ENCODE measurements at places on chromosomes 11 and 22.

- DNase-seq = no peak
Measured at GRCh38 chr11:72684236-72684912, 10.2 kb upstream of the PDE2A start.

DNA sequence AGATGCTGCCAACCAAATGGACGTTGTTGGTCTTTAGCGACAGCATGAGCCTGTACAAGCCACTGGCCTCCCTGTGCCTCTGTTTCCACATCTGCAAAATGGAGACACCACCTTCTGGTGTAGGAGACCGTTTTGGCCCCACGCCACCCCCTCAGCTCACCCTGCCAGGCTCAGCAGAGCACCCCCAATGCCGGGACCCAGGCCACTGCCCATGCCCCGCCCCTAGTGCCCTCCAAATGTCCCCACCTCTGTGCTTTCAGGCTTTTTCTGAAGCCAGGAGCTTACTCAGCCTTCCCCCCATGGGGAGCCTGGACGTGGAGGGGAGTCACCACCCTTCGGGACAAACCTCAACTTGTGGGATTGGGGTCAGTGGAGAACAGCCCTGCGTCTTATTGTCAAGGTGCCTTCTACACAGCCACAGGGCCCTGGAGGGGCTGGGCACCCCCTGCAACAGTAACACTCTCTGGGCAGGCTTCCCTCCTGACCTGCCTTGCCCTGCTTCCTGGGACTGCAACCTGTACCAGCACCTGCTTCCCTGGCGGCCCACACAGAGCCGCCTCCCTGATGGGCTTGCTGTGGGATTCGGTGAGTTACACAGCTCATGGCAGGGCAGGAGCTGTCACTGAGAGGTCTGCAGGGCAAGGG is 24.6 kb upstream of the RTL6 start:
- no peak for DNase-seq

DNA sequence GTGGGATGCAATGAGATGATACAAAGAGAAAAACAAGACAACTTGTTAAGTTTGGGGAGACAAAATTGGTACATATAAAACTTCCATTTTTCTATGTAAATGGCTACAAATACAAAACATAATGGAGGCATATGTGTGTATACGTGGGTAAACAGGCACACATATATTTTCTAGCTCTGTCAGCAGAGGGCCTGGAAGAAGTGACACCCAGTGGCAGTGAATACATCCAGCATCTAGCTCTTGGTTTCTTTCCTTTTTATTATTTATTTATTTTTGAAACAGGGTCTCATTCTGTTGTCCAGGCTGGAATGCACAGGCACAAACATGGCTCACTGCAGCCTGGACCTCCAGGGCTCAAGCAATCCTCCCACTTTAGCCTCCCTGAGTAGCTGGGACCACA is 5.0 kb upstream of the RASL10A start:
- DNase-seq = no peak

DNA sequence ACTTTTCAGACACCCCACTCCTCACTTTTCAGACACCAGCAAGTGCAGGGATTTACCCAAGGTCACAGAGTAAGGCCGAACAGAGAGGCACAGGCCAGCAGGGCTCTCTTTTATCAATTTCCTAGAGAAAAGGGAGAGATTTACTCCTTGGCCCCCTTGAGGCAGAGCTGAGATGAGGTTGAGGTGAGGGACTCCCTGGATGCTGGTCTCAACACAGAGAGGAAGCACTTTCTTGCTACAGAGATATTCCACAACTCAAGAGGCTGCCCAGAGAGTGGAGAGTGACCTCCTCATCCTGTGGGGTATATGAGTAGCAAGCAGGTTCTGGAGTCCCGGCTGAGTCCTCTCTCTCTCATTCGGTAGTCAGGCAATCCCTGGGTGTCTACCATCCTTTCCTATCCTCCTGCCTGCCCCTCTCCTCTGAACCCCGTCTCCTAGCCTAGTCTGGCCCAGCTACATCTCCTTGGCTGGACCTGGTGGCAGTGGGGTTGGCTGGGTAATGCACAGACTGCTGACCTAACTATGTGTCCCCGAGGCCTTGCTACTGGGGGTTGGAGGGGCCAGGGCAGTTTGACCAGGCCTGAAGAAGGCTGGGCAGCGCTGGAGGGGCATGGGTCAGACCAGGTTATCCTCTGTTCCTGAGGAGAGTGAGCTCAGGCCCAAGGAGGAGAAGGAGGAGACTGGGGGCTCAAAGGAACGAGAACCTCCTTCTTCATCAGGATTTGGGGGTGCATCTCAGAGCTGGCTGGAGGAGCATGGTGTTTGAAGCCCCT is 1.8 kb upstream of the ARHGEF17 start:
- DNase-seq = no peak

DNA sequence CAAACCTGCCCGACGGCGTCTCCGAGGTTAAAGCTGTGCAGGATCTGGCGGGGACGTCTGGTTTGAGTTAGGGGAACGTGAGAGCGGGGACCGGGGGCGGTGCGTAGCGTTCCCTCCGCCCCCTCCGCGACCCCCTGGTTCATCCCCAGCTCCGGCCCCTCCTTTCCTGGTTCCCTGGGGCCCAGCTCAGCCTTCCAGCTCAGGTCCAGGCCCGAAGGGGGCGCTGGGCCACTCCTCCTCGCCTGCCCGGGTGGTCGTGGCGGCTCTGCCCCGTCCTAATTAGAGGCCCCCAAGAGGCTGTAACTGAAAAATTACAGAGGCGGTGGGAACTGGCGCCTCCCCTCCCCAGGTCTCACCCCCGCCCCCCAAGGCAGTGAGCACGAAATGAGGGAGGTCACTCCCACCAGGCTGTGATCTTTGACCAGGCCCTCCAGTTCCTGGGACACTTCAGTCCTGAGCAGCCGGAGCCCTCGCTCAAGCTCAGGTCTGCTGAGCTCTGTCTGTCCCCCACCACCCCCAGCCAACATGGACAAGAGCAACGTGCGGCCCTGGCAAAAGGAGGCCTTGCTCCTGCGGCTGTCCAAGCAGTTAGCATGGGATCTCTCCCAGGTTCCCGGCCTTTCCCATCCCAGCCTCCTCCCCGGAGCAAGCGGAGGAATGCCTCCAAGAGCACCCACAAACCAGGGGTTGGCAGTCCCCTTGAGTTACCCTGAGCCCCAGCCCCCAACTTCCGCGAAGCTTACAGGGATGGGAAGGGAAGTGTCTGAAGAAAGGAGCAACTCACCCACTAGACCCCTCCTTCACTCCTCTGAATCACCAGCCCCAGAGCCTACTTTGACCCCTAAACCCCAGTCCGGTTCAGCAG is 3.3 kb downstream of the CD248 start:
- no peak for DNase-seq

DNA sequence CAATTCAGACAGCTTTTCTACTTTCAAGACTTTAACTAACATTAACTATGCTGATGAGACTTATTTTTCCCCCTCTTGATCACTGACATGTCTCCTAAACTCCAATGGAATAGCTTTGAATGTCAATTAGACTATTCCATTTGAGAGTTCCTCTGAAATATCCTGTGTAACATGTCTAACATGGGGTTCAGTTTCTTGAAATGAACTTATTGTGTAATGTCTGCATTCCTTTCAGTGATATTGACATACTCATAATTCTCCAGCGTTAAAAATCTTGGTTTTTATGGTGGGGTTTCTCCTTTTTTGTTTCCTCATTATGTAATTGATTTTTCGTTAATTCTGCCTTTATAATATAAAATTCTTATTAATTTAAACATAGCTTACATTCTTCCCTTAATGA is 37.7 kb upstream of the SPTBN2 start:
- DNase-seq = no peak

DNA sequence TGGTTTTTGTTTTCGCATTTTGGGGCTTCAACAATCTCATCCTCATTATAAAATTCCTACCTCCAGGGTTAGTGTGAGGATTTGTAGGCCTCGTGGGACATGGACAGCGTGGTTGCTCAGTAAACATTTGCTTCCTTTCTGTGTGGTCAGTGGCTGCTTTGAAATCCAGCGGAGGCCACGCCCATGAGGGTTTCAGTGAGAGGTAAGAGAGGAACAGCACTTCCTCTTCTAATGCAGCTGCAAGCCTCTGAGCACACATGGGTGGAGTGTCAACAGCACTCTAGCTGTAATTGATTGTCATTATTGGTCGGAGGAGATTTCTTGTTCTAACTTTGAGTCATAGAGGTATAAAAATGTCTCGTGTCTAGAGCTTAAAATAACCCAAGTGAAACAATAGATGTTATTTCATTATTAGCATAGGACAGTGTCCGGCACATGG is 6.0 kb upstream of the ARHGAP42 start:
- DNase-seq = peak; percentile 89

GRCh38 chr11:17391493-17392355 is 3.3 kb upstream of the KCNJ11 start:
- peak; percentile 87 for DNase-seq

DNA sequence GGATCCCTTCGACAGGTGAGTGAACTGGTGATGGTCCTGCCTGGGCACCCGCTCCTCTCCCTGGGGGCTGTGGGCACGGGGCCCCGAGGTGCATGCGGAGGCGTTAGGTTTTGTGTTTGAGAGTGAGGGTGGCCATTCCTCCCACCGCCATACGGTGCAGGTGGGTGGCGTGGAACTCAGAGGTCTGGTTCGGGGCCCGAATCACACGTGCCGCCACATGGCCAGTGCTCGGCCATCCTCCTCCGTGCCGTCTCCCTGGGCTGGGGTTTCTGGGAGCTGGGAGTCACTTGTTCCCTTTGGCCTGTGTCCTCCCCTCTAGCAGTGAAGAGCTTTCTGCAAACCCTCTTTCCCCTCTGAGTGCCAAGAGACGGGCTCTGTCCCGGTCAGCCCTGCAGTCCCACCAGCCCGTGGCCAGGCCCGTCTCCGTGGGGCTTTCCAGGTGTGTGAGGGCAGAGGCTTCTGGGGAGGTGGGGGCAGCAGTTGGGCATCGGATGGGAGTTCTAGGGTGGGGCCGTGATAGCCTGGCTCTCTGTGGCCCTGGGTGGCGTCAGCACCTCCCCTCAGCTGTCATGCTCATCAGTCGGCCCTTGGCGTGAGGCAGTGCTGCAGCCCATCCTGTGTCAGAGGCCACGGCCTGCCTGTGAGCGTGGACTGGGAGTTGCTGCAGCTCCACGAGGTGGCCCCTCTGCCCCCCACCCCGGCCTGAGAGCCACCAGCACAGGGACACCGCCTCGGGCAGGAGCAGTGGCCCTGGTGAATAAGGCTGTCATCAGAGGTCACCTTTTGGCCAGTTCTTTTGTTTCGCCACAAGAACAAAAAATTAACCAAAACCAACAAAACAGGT is 10.2 kb downstream of the IRF7 start:
- no peak for DNase-seq

GRCh38 chr22:49962751-49963646 is 2.4 kb downstream of the PIM3 start:
- no peak for DNase-seq

DNA sequence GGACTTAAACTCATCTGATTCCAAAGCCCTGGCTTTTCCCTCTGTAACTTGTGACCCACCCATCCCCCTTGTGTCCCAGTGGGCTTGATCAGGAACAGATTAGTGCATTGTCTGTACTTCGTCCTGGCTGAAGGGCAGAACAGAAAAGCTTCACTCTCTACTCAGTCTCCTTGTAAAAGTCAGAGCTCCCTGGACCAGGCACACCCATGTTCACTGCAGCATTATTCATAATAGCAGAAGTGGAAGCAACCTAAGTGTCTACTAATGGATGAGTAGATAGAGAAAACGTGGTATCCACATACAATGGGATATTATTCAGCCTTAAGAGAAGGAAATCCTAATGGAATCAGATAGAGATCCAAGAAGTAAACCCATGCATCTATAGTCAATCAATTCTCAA is 20.7 kb downstream of the DRD2 start:
- no peak for DNase-seq
